Epithelial cell of umbilical artery (primary cell): ENCODE measurements at places on chromosomes 11 and 22. TPM values are rescaled to one million over a fixed set of nuclear protein-coding genes. Genes with fewer than 3 reads are reported as not detected.

AQP11 gene
- 0.30 and 0.32 TPM in 2 replicates for total RNA-seq

OR52M1 gene
- not detected in 2 replicates for total RNA-seq

POTEH gene
- total RNA-seq, result not detected in 2 replicates

SYT8 gene
- not detected in 2 replicates for total RNA-seq

OR5J2 gene
- total RNA-seq, result not detected in 2 replicates

PIWIL4 gene
- total RNA-seq, result 0.32 and 0.76 TPM in 2 replicates

FGF19 gene
- not detected in 2 replicates for total RNA-seq

MLC1 gene
- not detected in 2 replicates for total RNA-seq

PHETA2 gene
- total RNA-seq, result 16.9 and 26.6 TPM in 2 replicates

SMTNL1 gene
- total RNA-seq, result not detected in 2 replicates

TRIM6 gene
- 0.97 and 2.4 TPM in 2 replicates for total RNA-seq

RELT gene
- total RNA-seq, result 7.1 TPM in 2 replicates

HTR3B gene
- total RNA-seq, result not detected in 2 replicates

ABTB2 gene
- 0.15 and 0.97 TPM in 2 replicates for total RNA-seq

CDK2AP2 gene
- total RNA-seq, result 12.8 and 23.1 TPM in 2 replicates

PAK1 gene
- 3.9 and 5.0 TPM in 2 replicates for total RNA-seq

AIFM3 gene
- 0.32 and 0.46 TPM in 2 replicates for total RNA-seq

GAS2 gene
- 1.6 and 2.3 TPM in 2 replicates for total RNA-seq

TLCD5 gene
- total RNA-seq, result 5.5 and 9.3 TPM in 2 replicates

SYT9 gene
- 0.15 and 0.97 TPM in 2 replicates for total RNA-seq

ELFN2 gene
- under 0.01 TPM in 2 replicates for total RNA-seq

PARVG gene
- total RNA-seq, result 0.15 and 0.32 TPM in 2 replicates

MS4A13 gene
- total RNA-seq, result not detected in 2 replicates

BATF2 gene
- 0.65 and 12.3 TPM in 2 replicates for total RNA-seq

C22orf31 gene
- not detected in 2 replicates for total RNA-seq

C2CD2L gene
- total RNA-seq, result 1.8 and 2.9 TPM in 2 replicates

MOGAT2 gene
- total RNA-seq, result not detected in 2 replicates

TBX10 gene
- total RNA-seq, result not detected in 2 replicates

PATE2 gene
- total RNA-seq, result 0.32 TPM in 1 of 2 replicates, not detected in the other
